Omental fat pad (tissue), 4 donors: ENCODE measurements at places on chromosomes 13 and 19.

- DNase-seq = no peak
Observed at GRCh38 chr13:94168783-94169453, 310.6 kb downstream of the DCT start.

- no peak for DNase-seq
Observed at GRCh38 chr19:17862711-17863519, 3.2 kb downstream of the RPL18A start.

DNA sequence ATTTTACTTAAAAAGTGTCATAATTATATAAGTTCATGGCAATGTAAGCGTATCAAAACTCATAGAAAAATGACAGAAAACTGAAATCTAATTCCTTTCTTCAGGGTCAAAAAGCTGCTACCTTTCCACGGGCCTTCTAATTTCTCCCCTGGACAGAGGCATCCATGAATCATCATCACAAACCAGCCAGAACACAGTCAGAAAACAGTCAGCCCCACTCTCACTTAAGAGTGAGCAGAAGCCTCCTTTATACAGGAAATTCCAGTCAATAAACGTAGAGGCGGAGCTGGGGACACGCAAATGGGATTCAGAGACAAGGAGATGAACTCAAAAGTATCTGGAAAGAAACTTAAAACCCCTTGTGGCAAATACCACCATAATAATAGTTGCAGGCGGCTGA lies 54.2 kb upstream of the ABCC4 start:
- no peak for DNase-seq

DNA sequence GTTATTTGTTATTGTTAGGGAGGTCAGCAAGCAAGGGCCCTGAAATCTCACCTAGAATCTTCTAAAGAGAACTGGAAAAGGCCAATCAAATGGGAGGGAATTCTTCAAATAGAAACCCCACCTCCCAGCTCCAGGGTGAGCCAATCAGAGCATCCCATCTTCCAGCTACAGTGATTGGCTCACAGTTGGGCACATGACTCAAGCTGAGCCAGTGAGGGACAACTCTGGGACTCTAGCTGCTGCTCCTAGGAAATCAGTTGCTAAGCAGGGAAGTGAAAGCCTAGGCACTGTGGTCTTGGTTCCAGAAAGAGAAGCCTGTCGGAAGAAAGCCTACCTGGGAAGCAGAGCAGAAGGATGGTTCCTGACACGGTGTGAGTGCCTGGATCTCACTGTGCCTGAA lies 13.4 kb downstream of the TM6SF2 start:
- DNase-seq = no peak

DNA sequence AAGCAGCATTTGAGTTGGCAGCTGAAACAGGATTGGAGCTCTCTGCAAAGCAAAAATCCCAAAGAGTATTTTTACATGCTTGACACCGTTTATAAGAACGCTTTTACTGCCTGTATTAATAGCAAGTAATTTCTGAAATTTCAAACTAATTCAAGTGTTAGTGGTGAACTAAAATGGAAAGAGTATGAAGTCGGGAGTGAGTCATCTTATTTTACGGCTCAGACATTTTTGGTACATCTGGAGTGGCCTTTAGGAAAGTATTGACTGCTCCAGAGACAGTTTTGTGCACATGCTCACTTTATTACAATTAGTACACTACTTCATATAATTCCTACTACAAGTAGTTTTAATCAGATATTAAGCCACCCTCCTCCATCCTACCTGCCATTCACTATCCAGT lies 167.4 kb downstream of the SLITRK6 start:
- DNase-seq = no peak

DNA sequence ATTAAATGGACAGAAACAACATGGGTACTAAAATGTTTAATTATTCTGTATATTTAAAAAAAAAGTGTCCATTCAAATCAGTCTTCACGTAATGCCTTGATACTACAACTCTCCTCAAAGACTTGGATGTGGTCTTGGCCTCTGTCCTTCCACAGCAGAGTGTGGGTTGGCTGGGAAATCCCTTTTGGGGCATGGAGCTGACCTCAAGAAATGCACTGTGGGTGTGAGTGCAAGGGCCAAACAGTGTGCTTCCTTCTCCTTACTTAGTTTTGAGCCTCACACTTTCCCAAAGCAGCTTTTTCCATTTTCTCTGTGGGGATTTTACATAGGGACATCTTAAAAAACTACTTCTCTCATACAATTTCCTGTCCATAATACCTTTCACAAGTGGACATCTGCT lies 607.4 kb downstream of the EFNB2 start:
- no peak for DNase-seq

DNA sequence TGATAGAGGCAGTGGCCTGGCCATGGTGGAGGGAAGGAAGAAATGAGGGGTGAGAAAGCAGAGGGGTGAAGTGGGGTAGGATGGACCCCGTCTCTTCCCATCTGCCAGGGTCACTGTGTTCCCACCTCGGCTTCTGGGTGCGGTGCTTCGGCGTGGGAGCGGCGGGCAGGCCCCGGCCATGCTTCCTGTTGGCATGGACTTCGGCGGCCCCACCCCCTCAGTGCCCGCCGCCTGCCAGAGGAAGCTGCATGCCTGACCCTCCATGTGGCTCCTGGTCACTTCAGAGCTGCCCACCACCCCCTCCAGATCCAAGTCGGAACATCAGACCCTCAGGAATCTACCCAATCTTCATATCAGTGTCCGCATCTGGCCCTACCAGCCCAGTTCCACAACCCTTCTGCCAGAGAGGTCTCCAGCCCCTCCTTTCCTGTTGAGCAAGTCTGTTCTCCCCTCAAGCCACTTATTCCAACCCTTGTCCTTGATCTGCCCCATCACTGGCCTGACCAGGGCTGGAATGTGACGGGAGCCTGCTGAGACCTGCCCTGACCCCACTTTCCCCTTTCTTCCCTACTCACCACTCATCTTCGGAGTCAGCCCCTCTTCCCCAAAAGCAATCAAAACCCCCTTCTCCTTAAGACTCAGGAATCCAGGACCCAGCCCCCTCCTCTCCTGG lies 1.5 kb downstream of the KCNN4 start:
- no peak for DNase-seq

- no peak for DNase-seq
Observed at GRCh38 chr13:66974174-66974573, 256.0 kb downstream of the PCDH9 start.

DNA sequence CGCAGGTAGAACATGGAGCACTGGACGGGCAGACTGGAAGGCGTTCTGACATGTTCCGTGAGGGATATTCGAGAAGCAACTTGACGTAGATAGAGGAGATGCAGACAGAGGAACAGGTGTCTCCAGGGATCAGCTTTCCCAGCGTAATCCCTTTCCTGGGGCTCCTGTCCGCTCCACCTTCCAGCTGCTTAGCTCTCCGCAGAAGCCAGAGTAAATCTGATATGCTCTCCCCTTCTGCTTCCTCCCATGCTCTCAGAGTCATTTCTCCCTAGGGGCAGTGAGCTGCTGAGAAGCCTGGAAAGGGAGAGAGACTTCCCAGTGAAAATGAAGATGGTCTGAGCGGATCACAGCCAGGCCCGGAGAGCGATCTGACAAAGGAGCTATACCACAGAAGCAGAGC lies 23.0 kb upstream of the OLFM4 start:
- DNase-seq = no peak

GRCh38 chr13:110423689-110424302 lies 116.7 kb downstream of the COL4A2 start:
- DNase-seq = no peak

GRCh38 chr13:32737111-32737571 lies 150.9 kb downstream of the PDS5B start:
- no peak for DNase-seq

GRCh38 chr13:38483623-38484022 lies 134.0 kb downstream of the UFM1 start:
- DNase-seq = no peak

GRCh38 chr13:33721724-33722123 lies 96.2 kb upstream of the RFC3 start:
- no peak for DNase-seq

GRCh38 chr13:74027161-74027779 lies 106.9 kb downstream of the KLF12 start:
- no peak for DNase-seq

- no peak for DNase-seq
Observed at GRCh38 chr13:112806739-112807652, 117.2 kb downstream of the ATP11A start.

DNA sequence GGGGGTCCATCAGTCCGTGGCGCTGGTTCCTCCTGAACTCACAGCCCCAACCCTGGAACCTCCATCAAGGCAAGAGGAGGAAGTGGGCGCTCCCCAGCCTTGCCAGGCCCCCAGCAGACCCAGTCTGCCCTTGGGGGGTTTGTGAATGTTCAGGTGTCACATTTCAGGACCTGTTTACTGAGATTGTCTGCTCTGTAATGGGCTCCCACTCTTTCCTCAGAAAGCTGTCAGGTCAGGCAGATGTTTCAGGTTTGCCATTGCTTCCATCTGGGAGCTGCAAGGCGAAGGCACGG lies 29.4 kb downstream of the TSSK6 start:
- no peak for DNase-seq

DNA sequence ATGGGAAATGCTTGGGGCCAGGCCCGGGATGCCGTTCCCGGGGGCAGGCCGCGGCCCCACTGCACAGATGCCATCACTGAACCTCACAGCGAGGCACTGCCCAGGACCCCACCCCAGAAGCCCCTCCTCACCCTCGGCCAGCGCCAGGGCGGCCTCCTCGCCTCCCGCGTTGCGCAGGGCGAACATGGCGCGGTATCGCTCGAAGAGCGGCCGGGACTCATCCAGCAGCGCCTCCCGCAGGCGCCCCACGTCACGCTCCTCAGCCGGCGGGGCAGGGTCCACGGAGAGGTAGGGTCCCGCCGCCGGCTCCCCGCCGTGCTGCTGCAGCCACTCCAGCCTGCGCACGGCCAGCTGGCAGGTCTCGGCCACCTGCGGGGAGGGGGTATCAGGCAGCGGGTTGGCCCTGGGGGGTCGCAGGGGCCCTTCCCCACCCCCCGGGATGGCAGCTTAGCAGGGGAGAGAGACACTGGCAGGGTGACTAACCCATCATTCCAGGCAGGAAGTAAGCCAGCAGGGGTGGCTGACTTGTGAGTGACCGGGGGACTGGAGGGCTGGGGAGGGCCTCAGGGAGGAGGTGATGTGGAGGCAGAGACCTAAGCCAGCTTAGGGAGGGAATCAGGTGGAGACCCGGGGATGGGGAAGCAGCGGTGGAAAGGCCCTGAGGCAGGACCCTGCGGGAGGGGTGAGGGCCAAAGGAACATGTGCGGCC lies 8.2 kb downstream of the DOHH start:
- DNase-seq = no peak

- no peak for DNase-seq
Observed at GRCh38 chr13:78940455-78941130, 281.6 kb upstream of the OBI1 start.

DNA sequence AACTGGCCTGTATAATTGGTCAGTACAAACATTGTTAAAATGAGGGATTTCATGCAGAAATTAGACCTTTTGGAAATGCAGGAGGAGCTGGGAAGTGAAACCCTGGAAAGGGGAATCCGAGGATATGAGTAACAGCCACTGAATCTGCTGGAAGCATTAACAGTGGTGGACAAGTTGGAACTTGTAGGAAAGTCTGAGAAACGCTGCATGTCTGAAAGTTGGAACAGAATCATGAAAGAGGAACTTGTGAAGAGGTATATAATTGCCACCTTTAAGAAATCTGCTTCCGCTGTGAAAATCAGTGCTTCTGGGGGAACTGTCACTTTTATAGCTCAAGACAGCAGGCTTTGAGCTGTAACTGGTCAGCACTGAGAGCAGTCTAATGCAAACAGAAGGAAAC lies 716.5 kb upstream of the PRR20A start:
- DNase-seq = no peak

- no peak for DNase-seq
Observed at GRCh38 chr13:111954661-111955411, 112.1 kb upstream of the SOX1 start.

GRCh38 chr13:92488249-92488852 lies 738.3 kb upstream of the GPC6 start:
- no peak for DNase-seq

- DNase-seq = no peak
Observed at GRCh38 chr13:47478985-47479384, 522.1 kb downstream of the SUCLA2 start.

DNA sequence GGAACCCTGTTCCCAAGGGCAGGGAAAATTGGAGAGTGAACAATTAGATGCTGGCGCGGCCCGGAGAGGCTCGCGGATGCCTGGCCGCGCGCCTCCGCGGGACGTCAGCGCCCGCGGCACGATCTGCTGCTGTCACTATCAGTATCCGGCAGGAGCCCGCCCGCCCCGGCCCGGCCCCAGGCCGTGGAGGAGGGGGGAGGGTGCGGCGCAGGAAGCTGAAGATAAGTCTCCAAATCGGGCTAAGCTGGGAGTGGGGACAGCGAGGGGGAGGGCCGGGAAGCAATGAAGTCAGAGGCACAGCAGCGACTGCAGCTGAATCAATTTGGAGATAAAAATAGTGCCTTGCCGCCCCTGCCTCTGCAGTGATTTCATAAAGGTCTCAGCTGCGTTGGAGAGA lies 441.5 kb upstream of the KLF12 start:
- peak; percentile 23 for DNase-seq

DNA sequence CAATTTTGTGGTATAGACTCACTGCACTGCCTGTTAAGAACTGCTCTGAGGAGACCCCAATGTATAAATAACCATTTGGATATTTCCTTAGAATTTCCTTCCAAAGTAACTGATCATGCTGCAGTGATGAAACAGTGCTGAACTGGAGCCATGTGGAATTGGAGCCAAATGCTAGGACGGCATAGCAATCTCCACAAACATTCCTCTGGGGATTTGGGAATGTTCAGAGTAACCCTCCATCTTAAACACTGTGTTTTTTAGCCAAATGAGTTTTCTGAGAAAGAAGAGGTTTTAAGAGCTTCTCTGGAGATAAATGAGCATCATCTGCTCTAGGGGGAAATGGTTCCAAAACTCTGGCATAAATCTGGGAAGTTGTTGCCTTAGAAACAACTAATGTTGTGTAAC lies 98.2 kb downstream of the OLFM4 start:
- no peak for DNase-seq
